ENCODE measurements at places on chromosomes 1 and 21.
A peak's percentile ranks its signal among the peaks of the same experiment; 100 is the strongest.

GRCh38 chr1:62210960-62211359, 16.3 kb downstream of the L1TD1 start:
- no peak for DNase-seq

- DNase-seq = no peak
These were observed 96.9 kb downstream of the ZNF644 start for GRCh38 chr1:90924982-90925381.

DNA sequence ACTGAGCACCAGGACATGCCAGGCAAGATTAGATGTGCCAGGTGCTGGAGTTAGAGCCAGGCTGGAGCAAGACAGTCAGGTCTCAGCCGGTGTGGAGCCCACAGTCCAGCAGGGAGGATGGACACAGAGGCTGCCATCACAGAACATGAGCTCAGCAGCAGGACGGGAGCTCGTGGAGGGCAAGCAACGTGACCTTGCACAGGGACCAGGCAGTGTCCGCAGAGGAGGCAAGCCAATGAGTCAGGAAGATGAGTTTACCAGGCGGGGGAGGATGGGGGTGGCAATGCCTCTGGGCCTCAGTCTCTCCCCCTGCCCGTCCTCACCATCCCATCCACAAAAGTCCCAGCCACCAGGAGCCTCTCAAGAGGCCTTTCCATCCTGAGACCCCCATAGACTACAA, 20.7 kb upstream of the ZC3H12A start:
- no peak for DNase-seq

DNA sequence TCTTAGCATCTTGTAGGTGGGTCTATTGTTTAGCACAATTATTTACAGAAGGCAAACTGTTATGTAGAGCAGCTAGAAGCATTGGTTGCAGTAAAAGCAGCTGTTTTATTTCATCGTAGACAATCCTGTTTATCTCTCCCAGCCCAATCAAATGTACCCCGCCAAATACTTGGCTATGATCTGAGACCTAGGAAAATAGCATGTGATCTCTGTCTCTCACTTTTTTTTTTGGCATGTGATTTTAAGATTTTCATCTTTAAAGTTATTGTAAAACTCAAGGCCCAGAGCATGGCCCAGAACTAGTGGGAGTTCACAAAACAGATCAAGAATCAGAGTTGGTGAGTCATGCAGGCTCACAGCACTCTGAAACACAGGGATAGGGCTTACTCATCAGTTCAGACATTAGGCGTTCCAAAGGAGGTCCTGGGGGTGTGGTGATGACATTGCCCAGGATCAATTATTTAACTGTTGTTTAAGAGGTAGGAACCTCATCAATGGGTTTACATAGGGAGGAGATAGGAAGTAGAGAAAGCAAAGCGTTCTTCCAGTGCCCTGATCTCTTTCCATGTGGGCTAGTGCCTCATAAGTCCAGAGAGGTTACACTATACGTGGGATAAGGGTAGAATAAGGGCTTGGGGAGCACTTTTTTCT, 40.2 kb downstream of the TBX19 start:
- peak; percentile 60 for DNase-seq

DNA sequence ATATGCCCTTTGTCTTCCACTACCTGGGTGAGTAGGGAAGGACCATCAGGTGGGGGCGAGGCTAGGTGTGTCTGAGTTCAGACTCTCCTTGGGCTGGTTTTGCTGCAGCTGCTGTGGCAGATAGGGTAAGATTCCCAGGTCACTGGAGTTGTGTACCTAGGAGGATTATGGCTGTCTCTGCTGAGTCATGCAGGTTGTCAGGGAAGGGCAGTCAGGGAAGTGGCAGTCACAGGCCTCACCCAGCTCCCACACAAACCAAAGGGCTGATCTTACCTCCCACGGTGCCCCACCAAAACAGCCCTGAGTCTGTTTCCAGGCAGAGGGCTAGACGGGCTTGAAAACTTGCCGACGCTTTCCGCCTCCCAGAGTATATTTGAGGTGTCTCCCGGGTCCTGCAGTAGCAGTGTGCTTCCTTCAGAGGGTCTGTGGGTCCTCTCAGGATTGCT, 201.6 kb upstream of the PLXNA2 start:
- peak; percentile 3 for DNase-seq

DNA sequence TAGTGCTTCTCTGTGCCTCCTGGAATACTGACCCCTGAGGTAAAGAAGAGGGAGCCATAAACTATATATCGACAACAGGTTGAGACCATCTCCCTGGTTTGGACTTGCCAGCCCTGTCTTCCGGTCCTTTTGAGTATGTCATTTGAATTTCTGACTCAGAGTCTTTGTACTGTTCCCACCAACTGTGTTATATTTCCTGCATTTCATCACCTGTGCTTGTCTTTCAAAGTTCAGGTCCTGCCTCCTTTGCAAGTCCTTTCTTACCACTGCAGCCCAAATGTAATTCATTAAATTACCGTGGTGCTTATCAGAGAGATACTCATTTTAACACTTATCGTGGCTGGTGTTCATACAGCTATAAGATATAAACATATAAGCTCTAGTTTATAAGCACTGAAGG, 10.7 kb downstream of the AK5 start:
- no peak for DNase-seq

- DNase-seq = no peak
These were observed 51.8 kb upstream of the A3GALT2 start for GRCh38 chr1:33372677-33373076.

GRCh38 chr1:197343663-197344273, 75.7 kb downstream of the CRB1 start:
- DNase-seq = no peak

DNA sequence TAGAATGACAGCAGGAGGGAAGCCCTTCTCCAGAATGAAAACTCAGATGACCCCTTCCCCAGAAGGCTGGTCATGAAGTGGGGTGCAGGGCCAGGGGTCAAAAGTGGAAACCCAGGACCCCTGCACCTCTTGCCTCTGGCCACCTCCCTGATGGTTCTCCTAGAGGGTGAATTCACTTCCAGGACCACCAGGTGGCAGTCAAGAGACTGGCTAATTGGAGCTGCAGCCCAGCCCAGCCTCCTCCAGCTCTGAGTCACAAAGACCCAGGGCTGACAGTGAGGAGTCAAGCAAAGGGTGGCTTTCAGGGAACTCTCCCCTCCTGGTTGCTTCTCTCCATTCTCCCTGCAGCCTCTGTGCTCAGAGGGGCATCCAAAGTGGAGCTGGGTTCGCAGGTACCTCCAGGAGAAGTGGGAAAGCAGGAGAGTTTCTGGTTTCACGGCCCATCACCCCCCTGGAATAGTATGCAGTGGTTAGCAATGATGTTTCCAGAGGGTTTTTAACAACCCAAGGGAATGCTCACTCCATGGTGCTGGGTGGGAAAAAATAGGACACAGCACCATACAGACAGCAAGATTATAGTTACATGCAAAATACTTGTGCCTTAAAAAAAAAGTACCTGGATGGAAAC, 6.1 kb upstream of the EPHB2 start:
- peak; percentile 67 for DNase-seq

DNA sequence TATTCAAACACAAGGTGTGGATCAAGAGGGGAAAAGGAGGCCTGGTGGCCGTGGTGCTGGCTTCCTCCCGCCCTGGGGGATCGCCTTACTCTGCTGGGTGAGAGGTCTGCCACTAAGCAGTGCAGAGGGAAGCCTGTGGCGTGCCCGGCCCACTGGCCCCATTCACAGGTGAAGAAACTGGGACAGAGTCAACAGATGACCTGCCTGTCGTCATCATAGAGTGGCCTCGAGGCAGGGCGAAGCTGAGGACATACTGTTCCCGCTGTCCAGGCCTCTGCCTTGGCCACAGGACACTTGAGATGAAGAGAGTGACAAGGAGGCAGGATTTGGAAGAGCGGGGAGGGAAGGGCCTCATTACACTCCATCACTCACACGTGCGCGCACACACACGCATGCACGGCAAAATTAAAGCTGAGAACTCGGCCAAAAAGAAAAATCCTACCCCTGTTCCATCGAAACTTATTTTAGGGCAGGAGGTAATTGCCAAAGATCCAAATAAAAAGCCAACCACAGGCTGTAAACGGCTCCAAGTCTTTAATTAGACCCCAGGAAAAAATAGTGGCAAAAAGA, 50.5 kb downstream of the CASZ1 start:
- DNase-seq = no peak

GRCh38 chr1:172777767-172778166, 118.9 kb downstream of the FASLG start:
- DNase-seq = no peak

DNA sequence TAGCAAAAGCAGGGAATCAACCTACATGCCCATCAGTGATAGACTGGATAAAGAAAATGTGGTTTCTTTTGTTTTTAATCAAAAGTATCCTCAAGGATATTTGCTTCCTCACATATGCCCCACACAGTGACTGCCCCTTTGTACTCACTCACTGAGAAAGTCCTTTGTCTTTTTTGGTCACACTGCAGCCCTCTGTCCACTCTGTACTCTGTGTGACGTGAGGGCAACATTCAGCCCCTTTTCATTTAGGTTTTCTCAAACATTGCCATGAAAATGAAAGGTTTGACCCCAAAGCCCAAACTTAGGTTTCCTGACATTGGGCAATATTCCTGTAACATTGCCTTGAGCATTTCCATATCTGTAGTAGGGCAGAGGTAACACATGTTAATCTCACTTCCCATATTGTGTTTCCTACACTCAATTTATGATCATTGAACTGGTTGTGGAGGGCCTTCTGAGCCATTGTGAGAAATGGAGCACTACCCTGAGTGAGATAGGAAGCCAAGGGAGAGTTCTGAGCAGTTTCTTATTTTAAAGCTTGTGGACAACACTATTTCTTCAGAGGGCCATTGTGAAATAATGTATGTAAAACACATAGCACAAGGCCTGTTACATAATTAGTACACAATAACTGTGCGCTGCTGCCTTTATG, 501.9 kb upstream of the C1orf87 start:
- no peak for DNase-seq

- DNase-seq = no peak
These were observed 9.8 kb downstream of the SLAMF7 start for GRCh38 chr1:160748878-160749269.

DNA sequence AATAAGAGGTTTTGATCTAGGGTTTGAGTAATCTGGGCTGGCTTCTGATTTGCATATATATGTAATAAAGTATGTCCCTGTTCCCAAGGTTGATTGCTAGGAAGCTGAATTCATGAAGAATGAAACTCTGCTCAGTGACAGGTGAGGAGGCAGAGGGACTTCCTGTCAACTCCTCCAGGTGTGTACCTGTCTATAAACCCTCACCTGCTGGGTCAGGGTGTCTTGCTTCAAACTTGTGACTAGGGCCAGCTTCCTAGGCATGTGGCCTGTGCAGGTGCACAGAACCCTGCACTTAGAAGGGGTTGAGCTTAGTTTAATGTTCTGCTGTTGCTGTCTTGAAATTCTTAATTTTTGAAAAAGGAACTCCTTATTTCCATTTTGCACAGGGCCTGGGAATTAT, 21.1 kb downstream of the OLFML3 start:
- no peak for DNase-seq

GRCh38 chr1:75328691-75329090, 194.5 kb downstream of the LHX8 start:
- no peak for DNase-seq

DNA sequence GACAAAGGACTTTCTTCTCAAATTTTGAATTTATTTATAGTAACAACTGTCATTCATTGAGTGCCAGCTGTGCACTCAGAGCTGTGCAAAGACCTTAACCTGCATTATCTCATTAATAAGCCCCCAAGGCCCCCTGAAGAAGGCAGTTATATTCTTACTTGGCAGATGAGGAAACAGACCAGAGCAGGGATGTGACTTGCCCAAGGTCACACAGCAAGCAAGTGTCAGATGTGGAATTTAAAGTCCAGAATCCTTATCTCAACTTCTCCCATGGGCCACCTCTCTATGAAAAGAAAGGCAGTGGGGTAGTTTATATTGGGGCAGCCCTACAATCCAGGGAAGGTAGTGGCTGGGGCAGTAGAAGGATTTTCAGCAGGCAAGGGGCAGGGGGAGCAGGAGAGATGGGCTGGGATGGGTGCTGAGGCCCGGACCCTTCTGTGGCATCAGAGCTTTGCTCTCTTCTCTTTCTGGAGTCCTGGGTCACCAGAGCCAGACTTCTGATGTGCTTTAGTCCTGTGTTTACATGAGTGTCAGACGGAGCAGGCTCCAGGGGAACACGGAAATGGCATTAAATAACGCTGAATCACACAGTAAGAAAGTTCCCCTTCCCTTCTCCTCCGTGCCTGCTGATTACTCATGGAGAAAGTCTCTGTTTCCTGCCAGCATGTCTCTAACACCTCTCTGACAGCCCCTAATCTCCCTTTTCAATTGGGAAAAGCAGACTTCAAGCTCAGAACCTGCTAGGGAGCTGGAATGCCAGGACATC, 39.5 kb downstream of the EPHB2 start:
- DNase-seq = peak; percentile 90

DNA sequence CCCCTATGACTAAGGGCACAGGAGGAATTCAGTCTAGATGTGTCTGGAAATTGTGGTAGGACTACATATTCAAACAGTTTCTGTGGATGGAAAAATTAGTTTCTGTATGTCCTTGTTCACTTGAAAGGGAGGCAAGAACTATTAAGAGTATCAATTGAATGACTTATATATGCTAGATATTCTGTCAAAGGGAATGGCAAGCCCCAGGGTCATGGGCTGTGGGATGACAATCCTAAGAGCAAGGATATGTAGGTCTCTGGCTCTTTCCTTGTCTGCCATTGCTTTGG, 383.5 kb upstream of the B3GALT2 start:
- no peak for DNase-seq

- DNase-seq = peak; percentile 81
These were observed 9.1 kb downstream of the CDKN2C start for GRCh38 chr1:50978852-50979781.

GRCh38 chr1:9375912-9376311, 83.2 kb downstream of the SPSB1 start:
- DNase-seq = no peak

- DNase-seq = no peak
These were observed 45.9 kb upstream of the PRMT6 start for GRCh38 chr1:107010582-107010981.

DNA sequence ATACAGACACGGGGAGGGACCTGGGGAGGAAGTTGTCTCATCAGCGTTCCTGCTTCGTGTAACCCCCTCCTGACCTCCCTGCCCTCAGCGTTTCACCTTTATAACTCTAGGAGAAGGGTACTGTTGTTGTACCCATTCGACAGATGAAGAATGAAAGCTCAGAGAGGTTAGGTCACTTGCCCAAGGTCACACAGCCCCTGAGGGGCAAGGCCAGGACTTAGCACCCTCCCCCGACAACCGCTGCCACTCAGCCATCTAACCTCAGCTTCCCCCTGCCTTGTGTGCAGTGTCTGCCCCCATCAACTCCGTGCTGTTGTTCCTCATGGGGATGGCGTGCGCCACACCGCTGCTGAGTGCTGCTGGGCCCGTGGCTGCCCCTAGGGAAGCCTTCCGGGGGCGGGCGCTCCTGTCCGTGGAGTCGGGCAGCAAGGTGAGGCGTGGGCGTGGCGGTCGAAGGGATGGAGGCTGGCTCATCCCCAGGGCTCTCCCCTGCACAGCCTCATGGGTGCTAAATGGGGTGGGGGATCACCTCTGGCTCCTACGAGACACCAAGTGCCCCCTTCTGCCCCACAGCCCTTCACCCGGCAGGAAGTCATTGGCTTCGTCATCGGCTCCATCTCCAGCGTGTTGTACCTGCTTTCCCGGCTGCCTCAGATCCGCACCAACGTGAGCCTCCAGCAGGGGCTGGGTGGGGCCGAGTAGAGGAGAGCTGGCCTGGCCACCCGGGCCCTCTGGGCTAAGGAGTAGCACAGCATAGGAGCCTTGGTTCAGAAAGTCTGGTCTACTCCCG, 14.0 kb downstream of the SLC66A1 start:
- no peak for DNase-seq
